ENCODE measurements at places on chromosomes 12 and 14.

GRCh38 chr14:52553002-52553670 lies 500 bp downstream of the GPR137C start:
- DNase-seq, result no peak

GRCh38 chr14:89137526-89138163 lies 279.4 kb downstream of the FOXN3 start:
- no peak for DNase-seq

- no peak for DNase-seq
These were observed 47.7 kb upstream of the EVL start for GRCh38 chr14:100017553-100017952.

- DNase-seq, result no peak
These were observed 155.4 kb upstream of the GZMB start for GRCh38 chr14:24789378-24789884.

DNA sequence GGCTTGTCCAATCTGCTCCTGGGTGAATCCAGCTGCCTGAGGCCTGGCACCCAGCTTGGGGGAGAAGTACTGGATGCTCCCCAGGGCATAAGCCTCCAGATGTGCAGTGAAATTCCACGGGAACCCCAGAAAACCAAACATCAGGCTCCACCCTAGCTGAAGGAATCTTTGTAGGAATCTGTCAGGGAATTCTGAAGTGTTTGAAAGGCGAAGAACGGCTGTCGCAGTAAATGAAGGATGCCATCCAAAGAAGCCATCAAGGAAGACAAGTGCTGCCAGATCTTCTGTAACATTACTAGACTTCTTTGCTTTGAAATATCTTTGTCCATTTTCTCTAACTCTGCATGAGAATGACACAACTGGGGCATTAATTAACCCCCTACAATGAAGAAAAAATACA lies 219.4 kb downstream of the FOXN3 start:
- no peak for DNase-seq

DNA sequence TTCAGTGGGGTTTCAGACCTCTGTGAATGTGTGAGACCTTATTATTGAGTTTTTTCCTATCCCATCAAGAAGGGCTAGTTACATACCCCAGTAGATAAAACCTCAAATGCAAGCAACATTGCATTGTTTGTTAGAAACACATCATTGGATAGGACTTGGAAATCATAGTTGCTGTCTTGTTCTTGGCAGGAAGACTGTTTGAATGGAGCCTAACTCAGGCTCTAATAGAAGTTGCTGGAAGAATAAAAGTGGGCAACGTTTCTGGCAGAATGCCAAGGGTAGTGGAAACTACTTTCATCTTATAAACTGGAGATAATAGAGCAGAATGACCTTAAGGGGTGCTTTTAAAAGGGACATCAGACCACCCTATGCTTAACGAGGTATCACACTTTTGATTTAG lies 9.9 kb upstream of the PTHLH start:
- DNase-seq, result no peak

GRCh38 chr12:113054948-113055486 lies 1.5 kb upstream of the DTX1 start:
- no peak for DNase-seq

- no peak for DNase-seq
These were observed 623.2 kb downstream of the CCER1 start for GRCh38 chr12:90331821-90332220.

DNA sequence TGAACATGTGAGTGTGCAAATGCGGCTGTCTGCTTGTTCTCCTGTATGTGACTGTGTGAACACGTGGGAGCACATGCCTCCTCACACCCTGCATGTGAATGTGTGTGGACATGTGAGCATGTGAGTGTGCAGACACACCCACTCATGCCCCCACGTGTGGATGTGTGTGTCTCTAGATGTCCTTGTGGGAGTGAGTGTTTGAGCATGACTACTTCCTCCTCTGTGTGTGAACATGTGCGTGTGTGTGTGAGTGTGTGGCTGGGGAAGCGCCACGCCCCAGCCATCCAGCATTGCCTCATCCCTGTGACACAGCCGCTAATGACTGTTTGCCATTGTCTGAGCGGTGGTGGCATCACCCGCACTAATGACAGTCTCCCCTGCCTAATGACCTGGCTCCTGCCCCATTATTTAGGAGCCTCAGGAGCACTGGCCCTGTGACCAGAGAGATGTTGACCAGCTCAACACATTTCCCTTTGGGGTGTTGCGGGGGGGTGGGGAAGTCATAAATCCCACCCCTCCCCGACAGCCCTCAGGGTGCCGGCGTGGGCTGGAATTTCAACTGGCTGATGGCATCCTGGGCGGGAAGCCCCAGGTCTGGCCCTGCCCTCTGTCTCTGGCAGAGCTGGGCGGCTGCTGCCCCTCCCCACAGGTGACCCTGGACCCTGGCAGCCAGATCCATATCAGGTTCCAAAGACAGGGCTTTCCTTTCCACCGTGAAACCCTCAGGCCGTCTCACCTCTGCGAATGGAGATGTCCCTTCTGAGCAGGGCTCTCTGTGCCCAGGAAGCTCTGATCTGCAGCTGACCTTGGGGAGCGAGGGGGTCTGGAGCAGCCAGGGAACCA lies 11.5 kb upstream of the KRT80 start:
- peak; percentile 40 for DNase-seq

DNA sequence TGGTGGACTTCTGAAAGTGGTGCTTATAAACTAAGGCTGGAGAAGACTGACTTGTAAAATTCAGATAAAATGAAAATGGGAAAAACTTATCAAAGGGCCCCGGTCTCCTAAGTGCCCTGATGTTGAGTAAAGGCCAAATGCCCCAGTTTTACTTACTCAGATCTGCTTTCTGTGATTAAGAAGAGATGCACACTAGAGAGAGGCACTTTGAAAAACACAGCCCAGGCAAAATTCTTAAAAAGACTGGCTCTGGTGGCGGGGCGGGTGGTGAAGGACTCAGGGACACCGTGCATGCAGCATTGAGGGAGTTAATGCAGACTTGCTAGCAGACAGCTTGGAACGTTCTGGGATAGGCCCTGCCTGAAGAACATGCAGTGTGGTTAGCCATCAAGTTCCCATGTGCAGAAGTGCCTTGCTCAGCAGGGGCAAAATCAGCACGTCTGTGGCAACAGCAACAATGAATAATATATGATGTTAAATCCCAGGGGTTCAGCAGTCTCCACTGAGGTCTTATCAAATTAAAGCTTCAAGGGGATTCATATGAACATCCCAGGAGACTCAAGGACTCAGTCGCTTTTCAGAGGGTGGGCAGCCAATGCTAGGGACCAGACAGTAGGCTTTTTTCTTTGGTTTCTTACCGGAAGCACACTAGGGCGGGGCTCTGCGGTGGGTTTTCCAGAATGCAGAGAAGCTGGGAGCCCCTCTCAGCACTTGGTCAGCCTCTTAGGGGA lies 105.0 kb downstream of the DAD1 start:
- DNase-seq, result no peak

DNA sequence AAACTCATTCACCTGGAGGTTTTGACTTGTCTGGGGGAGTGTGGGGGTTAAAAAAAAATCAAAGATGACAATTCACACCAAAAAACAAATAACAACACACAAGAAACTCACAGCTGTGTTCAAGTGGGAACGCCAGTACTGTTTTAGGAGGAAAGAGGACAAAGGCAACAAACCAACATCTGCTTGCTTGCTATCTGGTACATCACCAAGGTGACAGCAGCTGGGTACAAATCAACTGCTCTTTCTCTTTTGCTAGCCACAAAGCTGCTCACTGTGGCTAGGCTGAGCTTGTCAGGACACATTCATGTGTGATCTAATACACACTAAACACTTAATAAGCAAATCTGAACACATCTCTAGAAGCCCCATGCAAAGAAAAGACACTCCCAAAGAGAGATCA lies 128.0 kb upstream of the RAP1B start:
- peak; percentile 62 for DNase-seq

GRCh38 chr12:62805517-62805916 lies 129.4 kb downstream of the PPM1H start:
- DNase-seq, result no peak

DNA sequence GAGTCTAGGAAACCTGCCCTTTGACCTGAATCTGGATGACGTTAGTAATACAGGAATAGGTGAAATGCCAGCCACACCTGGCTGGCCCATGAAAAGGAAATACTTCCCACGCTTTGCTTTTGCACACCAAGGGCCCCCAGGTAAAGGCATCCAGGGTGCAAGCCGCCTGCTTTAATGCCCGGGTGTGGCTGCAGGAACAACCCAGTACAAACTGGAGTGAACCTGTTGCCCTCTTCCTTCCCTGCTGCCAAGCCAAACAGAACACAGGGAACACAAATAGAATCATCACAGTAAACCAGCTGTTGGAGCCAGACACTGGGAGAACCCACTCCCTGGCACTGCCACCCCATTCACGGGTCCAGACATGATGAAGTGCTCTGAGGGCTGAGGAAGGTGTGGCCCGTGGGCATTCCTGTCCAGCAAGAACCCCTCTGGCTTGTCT lies 24.2 kb upstream of the FOS start:
- no peak for DNase-seq

DNA sequence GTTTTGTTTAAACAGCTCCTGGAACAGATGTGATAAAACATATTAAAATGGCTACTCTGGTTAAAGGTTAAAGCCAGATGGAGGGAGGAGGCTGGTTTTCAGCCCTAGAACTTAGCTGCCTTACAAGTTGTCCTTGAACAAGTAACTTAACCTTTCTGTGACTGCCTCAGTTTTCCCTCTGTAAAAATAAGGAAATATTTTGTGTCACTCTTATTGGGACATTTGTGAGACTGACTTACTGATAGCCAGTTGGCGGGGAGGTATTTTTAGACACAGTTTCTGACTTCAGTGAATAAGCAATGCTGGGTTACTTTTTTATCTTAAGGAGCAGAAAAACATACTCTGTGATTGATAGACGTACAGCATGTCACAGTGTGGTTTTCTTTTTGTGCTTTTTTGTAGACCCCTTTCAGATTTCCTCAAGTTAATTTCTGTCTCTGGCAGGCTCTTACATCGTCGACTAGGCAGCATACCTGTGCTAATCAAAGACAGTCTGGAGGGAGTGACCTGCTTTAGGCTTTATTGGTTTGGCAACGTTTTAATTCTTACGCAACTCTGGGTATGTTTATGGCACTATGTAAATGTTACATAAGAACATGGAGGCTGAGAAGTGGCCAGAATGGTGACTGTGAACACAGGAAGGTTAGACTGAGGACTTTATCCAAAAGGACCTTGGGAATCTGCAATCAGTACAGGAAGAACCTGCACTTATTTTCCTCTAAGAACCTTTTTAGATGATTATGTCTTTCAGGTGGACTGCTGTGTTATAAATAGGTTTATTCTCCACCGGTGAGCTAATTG lies 3.3 kb downstream of the ACVR1B start:
- DNase-seq, result no peak

GRCh38 chr12:120670667-120671066 lies 16.3 kb upstream of the MLEC start:
- no peak for DNase-seq

DNA sequence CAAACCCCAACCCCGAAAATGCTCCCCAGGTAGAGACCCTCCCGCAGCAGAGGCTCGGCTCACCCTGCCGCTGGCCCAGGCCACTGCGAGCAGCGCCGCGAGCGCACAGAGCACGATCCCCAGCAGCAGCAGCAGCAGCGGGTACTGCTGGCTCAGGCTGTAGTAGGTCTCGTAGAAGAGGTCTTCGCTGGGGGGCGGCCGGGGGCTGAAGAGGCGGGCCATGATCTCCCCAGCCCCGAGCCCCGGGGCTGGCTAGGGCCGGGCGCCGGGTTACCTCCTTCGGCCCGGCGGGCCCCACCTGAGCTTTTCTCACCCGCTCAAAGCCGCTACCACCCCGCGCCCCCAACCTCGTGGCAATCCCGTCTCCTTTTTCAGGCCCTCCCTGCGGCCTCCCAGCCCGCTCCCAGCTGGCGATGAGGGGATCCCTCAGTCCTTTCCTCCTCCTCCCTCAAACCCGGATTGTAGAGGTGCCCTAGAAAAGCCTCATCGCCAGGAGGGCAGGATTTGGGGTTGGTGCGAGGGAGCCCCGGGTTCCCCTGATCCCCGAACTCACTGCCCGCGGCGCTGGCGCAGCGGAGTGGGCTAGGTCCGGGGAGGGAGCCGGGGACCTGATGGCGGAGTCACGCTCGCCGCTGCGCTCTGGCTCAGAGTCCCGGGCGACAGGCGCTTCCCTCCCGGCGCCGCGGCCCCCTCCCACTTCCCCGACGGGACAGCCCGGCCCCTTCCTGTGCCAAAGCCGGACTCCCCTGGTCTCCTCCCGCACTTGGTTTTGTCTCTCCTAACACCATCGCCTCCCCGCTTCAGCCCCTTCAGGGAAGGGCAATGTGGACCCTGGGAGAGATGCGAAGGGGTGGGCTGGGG lies at the start of gene ADCY4:
TSS of gene ADCY4 (minus strand) at position 641 of the 861 bp plus-strand sequence. CDS start at position 222, 419 bp downstream.
- DNase-seq, result no peak

DNA sequence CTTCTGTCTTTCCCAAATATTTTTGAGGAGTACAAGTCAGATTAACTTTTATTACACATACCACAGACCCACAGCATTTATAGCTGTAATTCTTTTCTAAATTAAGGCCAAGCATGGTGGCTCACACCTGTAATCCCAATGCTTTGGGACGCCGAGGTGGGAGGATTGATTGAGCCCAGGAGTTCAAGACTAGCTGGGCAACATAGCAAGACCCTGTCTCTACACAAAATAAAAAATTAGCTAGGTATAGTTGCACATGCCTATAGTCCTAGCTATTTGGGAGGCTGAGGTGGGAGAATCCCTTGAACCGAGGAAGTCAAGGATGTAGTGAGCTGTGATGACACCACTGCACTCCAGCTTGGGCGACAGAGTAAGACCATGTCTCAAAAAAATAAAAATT lies 7.0 kb downstream of the DUSP16 start:
- DNase-seq, result no peak

DNA sequence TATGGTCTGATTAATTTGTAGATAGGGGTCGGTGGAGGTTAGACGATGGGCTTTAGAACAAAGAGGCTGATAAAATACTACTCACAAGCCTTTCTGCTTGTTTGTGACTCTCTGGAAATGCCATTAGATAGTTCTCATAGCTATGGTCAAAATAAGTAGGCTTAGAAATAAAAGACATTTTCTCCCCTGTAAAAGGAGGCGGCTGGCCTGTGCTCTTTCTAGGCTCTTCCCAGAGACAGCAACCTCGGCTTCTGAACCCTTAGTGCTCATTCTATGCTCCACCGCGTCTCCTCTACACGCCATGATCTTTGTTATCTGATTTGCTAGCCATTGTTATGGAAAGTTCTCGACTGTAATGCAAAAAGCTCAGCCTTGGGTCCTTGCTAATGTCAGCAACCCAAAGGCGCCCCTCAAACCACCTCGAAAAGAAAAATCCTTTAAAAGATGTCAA lies 64.5 kb downstream of the CRADD start:
- no peak for DNase-seq

DNA sequence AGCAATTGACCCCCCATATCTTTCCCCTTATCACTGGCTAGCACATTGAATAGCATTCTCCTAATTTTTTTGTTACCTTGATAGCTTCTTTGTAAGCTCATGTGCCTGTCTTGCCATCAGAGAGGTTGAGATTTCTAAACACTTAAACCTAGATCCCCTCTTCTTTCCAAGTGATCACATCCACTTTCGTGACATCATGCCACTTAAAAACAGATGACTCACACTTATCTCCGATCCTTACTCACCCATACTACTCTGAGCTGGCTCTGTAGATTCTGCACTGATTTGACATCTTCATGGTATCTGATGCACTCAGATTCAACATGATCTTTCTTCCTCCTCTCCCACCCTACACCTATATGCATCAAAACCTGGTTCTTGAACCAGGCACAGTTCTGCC lies 10.5 kb downstream of the GPR137C start:
- no peak for DNase-seq
